ENCODE measurements at places on chromosomes 12 and 14. TPM values are rescaled to one million over a fixed set of nuclear protein-coding genes. Genes with fewer than 3 reads are reported as not detected.

Gene CD163
- not detected for total RNA-seq

Gene TBX5
- total RNA-seq, result not detected

Gene TBK1
- total RNA-seq, result 23.2 TPM

Gene CYP27B1
- 0.86 TPM for total RNA-seq

Gene C14orf39
- not detected for total RNA-seq

Gene RBM19
- 18.4 TPM for total RNA-seq

Gene GDF3
- not detected for total RNA-seq

Gene EID3
- total RNA-seq, result 7.0 TPM

Gene GPR84
- not detected for total RNA-seq

Gene C12orf60
- total RNA-seq, result 1.7 TPM

Gene EIF2S3B
- total RNA-seq, result 0.45 TPM

Gene SYCP3
- total RNA-seq, result not detected

Gene MIP
- not detected for total RNA-seq

Gene NANOG
- not detected for total RNA-seq

Gene TAS2R10
- not detected for total RNA-seq

Gene KCNMB4
- 0.20 TPM for total RNA-seq

Gene RPL10L
- total RNA-seq, result not detected

Gene TOMM20L
- total RNA-seq, result not detected
